NCI-H187 treated with DMSO at 0.1 percent for 48 hours (cell line): ENCODE measurements at places on chromosomes 2 and 18.

DNA sequence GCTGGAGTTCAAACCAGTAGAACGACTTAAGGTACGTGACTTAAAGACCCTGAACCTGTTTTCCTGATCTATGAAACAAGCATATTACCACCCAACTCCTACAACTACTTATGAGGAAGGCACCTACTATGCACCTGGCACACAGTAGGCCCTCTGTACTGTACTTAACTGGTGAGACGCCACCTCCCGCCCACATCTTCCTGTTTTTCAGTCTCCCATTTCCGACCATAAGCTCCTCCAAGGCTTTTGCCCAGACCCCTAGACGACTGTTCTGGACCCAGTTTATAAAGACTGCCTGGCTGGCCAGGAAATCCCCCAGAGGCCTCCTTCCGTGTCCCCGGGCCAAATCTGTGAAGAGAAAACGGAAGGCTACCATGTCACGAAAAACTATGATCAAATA lies 1.5 kb downstream of the GALNT14 start:
- DNase-seq, result no peak

DNA sequence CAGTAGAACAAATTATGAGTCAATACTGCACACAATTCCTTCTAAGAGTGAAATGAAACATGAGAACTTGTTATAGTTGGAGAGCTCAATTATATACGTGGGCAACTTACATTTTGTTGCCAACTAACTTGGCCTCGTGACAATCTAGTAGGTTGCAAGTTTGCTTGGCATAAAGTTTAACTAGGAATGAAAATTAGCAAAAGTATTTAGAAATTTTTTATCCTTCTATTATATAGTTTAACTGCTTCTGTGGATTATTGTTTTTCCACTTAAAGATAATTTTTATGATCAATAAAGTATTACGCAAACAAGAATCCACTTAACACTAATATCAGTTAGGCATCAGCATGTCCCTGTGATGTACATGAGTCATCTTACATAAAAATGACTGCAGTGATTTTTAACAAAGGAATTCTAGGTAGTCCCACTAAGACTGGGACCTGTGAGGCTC lies 41.1 kb downstream of the FAM124B start:
- no peak for DNase-seq

DNA sequence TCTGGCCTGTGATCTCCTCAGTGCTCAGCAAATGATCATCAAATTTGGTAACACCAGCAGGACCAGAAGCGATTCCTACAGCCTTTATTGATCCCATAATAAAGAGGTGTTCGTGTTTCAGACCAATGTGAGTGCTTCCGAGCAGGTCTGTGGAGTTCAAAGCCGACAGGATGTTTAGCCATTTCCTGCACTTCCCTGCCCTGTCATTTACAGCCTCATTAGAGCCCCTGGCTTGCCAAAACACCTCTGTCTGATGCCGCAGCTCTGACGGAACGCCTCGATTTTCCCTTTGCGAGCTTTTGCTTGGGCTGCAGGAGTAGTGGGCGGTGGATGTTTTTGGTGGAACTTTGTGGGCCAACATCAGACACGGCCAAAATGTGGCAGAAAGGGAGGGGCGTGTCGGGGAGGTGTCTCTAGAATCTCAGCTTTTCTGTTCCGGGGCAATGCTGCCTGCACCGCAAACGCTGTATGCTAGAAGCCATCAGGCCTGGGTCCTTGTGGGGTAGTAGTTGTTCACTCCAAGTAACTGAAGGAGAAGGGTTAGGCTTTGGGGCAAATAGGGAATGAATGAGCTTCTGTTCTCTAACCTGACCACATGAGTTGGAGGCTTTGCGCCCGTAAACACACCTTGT lies 26.1 kb upstream of the INHBB start:
- no peak for DNase-seq

GRCh38 chr2:19899985-19900930 lies 1.5 kb downstream of the TTC32 start:
- DNase-seq, result no peak

- no peak for DNase-seq
Observed at GRCh38 chr18:48640566-48641270, 101.9 kb downstream of the CTIF start.

DNA sequence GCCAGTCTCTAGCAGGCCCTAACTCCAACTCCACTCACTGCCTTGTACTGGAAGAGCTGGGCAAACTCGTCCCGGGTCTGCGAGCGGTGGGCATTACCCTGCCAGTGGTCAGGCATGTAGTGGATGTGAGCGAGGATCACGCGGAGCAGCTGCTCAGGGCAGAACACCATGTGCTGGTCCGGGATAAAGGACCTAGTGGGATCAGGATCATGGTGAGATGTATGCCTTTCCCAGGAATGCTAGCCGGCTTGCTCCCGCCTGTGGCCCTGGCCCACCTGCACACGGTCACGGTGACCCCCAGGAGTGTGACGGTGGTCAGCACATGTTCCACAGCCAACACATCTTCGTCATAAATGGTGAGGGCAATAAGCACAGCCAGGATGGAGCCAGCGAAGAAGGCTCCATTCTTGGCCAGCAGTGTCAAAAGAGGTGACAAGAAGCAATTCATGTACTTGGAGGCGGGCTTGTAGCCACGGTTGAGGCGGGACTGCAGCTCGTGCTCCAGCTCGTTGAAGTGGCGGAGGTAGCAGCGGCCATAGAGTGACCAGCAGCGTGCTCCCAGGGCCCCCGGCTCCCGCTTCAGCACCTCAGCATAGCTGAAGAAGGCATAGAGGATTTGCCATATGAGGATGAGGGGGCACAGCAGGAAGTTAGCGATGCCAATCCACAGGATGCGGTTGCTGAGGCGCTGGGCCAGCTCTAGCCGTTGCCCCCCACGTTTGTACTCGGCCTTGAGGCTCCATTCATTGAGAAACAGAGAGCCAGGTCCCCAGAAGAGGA lies 5.3 kb upstream of the ABCB6 start:
- no peak for DNase-seq

DNA sequence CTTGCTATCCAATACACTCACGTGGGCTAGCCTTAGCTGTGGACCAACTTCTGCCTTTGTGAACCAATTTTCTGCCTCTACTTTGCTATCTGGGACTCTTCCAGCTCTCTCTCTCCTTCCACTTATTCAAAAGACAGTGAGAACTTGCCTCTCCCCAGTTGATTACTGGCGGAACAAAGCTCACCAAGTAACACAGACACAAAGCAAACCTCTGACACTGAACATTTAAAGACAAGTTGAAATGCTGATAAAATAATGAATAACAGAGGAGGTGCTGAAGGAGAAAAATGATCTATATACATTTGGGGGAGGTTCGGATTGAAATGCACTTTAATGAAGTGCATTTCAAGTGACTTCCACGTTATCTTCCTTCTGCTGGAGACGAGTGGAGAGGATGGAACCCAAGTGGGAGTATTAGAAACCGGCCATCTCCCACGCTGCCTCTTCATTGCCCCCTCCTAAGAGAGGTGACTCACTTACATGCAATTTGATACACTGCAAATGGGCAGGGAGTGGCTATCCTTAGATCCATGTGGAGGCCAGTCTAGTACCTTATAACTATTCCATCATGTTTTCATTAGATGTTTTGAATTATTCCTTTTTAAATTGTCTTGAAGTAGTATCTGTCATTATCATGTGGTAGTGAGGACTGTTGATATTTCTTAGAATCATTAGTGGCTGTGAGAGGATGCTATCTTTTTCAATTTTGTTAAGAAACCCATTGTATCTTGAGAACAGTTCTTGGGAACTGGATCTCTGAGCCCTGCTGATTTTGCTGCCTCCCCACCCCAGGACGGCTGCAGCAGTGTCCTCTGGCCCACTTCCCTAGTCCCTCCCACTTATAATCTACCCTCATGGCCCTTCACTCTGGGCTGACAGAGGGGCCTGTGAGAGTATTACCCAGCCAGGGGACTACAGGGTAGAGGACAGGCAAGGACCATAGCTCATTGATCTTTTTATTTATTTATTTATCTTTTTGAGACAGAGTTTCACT lies 6.0 kb upstream of the GLI2 start:
- no peak for DNase-seq

DNA sequence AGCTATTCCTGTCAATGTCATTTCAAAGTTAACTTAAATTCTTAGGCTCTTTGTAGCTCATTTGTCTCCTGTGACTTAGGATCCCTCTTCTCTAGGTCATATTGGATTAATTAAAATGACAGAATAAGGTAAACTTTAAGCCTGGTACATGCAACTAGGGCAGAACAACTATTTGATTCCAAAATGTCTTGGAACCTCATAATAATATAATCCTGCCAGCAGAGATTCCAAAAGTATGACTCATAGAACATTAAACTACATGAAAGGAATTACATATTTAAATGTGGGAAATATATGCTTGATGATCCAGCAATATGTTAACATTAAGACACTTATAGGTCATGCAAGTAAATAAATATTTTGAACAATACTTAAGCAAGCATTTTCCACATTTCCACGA lies 63.3 kb downstream of the COL3A1 start:
- no peak for DNase-seq

GRCh38 chr18:67354692-67355091 lies 161.8 kb downstream of the DSEL start:
- no peak for DNase-seq

DNA sequence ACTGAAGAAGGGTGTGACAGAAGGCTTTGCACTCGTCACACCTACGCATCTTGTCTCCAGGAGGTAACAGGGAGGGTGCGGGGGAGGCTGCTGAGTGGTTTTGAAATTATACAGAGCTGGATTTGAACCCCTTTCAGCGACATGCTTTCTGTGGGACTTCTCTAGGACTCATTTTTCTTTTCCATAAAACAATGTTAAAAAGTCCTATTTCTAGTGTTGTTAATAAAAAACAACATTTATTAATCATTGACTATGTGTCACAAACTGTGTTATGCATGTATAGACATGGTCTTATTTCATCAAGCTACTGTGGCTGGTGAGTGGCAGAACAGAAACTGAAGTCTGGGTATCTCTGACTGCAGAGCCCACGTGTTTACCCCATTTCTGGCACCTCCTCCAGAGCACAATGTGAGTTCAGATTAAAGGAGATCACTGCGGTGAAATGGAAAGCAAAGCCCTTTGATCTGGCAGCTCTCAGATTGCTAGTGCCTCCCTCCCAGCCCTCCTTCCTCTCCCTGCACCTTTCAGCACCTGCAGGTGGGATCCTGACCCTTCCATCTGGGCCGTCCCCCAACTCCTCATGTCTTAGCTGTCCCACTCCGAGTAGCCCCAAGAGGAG lies 315.5 kb upstream of the MYT1L start:
- no peak for DNase-seq

GRCh38 chr2:5121642-5122041 lies 570.5 kb upstream of the SOX11 start:
- no peak for DNase-seq

- DNase-seq, result no peak
Observed at GRCh38 chr2:127134833-127135830, 28.2 kb upstream of the BIN1 start.

DNA sequence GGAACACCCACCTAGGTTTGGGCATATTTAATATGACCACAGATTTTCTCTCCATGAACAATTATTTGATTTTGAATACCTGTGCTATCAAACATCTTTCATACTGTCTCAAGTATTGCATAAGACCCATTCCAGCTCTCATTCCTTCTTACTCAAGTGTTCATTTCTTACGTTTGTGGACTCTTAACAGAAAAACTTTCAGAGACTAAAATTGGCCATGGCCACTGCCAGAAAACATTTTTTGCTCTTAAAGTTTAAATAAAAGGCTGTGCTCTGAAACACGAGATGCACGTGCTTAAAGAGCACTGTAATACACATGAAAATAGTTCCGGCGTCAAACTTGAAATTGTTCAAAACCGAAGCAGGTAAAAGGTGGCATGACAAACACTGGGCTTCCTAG lies 89.3 kb downstream of the LIMS1 start:
- DNase-seq, result no peak

DNA sequence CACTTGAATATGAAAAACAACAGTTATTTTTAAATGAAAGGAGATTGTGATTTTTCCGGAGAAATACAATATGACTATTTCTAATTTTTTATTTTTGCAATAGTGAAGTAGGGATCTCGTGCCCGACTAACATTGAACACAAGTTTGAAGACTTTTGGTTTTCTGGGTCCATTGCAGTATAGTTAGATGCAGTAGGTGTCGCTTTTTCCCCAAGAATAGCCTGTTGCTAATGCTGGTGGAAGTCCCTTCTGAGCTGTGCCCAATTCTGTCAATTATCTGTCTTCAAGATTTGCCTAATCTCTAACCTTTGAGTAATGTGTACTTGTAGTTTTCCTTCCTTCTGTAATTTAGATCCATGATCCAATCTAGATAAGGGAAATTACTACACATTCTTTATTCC lies 36.5 kb downstream of the SEMA4F start:
- no peak for DNase-seq

GRCh38 chr2:225100856-225101294 lies 58.6 kb upstream of the DOCK10 start:
- DNase-seq, result no peak

DNA sequence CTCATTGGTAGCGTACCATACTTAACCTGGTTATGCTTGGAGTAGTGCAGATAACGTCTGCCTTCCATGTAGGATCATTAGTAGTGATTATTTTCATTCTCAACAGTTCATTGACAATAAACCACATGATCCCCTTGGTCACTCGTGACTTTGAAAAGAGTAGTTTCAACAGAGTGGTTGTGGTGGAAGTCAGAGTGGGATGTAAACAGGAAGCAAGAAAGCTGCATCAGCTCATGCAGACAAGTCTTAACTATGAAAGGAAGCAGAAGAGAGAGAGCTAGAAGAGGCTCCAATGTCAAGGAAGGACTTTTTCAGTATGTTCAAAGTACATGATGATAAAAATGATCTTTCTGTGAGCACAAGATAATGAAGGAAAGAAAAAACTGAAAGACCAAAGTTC lies 287.4 kb downstream of the MBD2 start:
- DNase-seq, result no peak
